Activated naive CD4-positive, alpha-beta T cell treated with Interleukin-2 at 50 U/mL for 16 hours (primary cell): ENCODE measurements at places on chromosomes 13 and 19.
A peak's percentile ranks its signal among the peaks of the same experiment; 100 is the strongest.

- DNase-seq = no peak
These were observed 62.3 kb downstream of the CHST8 start for GRCh38 chr19:33683881-33684537.

DNA sequence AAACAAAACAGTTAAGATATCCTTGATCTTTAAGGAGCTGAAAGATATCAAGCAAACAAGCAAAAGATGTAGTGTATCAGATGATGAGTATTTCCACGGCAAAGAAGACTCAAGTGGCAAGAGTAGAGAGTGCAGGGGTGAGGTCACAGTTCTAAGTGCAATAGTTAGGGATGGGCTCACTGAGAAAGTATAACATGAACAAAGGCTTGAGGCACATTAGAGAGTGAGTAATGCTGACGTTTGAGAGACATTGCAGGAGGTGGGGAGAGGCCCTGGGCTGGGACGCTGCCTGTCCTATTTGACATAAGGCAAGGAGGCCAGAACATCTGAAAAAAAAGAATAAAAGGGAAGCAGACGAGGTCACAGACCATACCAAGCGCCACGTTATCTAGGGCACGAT lies 1.4 kb downstream of the DUXA start:
- DNase-seq = no peak

DNA sequence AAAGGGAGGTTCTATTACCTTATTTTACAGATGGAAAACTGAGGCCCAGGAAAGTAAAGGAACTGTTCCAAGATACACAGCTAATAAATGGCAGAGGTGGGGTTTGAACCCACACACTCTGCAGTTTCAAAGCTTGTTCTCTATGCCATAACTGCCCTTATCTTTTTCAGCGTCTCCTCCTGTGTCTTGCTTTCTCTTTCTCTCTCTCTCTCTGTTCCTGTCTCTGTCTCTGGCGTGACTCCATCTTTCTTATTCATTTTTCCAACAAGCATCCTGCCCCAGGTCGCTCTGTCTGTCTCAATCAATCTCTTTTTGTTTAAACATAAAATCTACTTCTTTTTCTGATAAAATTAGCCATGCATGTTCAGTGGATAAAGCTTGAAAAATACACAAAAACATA lies 3.2 kb upstream of the IFNL4 start:
- no peak for DNase-seq

GRCh38 chr19:10292789-10293636 lies 3.3 kb downstream of the ICAM5 start:
- no peak for DNase-seq

- no peak for DNase-seq
These were observed 1257.5 kb upstream of the ATXN8OS start for GRCh38 chr13:68850160-68850559.

DNA sequence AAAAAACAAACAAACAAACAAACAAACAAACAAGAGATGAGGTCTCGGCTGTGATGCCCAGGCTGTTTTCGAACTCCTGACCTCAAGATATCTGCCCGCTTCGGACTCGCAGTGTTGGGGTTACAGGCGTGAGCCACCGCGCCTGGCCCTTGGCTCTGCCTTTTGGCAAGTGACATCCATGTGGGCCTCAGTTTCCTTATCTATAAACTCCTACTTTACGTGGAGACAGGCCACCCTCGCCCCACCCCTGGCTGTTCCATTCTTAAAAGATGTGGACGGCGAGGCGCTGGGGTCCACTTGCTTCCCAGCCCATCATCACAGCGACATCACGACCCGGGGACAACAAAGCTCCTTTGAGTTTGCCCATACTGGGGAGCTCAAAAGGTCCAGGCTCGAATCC lies 1.7 kb downstream of the TSSK6 start:
- DNase-seq = no peak

GRCh38 chr19:383922-384798 lies 24.8 kb downstream of the C2CD4C start:
- no peak for DNase-seq

- no peak for DNase-seq
These were observed 80.2 kb downstream of the IRS2 start for GRCh38 chr13:109706015-109706715.

DNA sequence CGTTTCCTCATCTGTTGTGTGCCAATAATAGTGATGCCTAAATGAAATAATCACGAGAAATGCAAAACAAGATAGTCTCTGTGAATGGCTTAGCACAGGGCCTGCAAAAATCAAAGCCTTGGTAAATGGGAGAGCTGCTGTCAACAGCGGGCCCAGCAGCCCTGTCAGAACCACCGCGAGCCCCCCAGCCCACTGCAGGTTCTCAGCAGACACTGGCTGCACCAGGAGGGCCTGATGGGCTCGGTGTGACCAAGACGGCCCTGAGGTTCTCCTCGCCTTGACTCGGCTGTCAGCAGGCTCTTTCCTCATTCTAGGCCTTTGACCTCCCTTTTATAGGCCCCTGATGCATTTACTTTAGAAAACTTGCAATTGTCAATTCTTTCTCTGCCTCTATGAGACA lies 90.9 kb upstream of the GPR183 start:
- no peak for DNase-seq

DNA sequence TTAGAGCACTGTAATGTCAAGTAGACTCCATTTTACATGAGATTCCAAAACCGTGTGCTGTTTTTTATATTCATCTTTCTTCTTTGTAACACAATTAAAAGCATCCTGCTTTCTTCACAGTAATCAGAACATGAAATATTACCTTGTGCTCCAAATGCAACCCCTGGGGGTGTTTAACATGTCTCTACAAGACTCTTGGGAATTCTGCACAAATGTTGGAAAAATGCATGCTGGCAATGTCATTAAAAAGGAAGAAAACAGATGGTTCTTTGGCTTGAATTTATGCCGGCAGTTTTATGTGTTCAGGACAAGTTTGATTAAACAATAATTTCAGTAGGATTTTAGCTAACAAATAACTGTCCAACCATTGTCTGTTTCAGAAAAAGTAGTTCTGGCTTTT lies 159.1 kb downstream of the LIG4 start:
- no peak for DNase-seq

DNA sequence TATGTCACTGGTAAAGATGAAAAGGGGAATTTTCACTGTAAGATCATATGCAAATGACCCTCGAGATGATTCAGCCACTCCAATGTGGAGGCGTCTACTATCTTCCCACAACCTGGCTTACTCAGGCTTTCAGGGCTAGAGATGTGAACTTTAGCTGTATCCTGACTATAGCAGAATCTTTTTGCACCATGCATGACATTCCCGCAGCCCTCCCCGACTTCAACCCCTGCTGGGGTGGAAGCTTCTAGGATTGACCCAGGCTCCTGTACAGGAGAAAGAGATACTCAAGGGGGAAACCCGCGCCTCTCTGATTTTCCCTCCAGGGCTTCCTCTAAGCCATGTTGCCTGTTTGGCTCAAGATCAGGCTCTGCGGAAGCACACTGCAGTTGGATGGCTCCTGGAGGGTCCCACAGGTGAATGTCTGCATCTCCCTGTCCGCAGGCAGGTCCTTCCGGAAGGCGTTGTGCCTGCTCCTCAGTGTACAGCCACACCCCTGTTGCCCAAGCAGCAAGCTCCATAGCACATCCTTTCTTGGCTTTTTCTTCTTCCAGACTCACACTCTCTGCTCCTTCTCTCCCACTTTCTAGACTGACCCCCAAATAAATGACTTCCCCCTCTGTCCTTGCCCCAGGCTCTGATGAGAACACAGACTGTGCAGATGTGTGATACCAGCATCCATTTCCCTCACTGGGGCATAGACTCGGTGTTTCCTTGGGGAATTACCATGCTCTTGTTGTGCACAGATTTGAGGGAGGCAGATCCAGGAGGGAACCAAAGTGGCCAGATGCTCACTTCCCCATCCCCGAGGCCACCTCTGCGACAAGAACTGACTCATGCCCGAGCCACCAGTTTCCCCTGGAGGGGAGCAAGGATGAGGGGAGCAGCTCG lies 29.1 kb upstream of the POP4 start:
- peak; percentile 53 for DNase-seq

GRCh38 chr13:108779308-108779707 lies 149.9 kb downstream of the MYO16 start:
- DNase-seq = no peak

- no peak for DNase-seq
These were observed 149.9 kb upstream of the SOX1 start for GRCh38 chr13:111917086-111917485.

GRCh38 chr19:9850235-9850959 lies 15.3 kb downstream of the PIN1 start:
- no peak for DNase-seq

- DNase-seq = no peak
These were observed 19.4 kb downstream of the IRS2 start for GRCh38 chr13:109767023-109767422.

- no peak for DNase-seq
These were observed 2.6 kb downstream of the GTF2F2 start for GRCh38 chr13:45122941-45123340.

- no peak for DNase-seq
These were observed 56.3 kb downstream of the TNFSF13B start for GRCh38 chr13:108325863-108326262.

DNA sequence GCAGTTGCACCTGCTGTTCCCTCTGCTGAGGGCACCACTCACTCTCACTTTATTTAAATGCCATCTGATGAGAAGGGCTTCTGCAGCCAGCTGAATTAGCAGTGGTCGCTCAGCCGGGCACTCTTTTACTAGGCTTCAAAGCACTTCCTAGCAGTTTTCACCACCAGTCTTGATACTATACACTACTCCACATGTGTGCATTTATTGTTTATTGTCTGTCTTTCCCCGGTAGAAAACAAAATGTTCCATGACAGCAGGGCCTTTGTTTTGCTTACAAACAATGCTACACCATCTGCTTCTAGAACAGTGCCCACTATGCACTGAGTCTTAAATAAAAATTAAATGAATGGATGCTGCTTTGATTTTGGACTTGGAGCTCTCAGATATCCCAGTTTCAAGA lies 404.9 kb downstream of the FGF14 start:
- DNase-seq = no peak

DNA sequence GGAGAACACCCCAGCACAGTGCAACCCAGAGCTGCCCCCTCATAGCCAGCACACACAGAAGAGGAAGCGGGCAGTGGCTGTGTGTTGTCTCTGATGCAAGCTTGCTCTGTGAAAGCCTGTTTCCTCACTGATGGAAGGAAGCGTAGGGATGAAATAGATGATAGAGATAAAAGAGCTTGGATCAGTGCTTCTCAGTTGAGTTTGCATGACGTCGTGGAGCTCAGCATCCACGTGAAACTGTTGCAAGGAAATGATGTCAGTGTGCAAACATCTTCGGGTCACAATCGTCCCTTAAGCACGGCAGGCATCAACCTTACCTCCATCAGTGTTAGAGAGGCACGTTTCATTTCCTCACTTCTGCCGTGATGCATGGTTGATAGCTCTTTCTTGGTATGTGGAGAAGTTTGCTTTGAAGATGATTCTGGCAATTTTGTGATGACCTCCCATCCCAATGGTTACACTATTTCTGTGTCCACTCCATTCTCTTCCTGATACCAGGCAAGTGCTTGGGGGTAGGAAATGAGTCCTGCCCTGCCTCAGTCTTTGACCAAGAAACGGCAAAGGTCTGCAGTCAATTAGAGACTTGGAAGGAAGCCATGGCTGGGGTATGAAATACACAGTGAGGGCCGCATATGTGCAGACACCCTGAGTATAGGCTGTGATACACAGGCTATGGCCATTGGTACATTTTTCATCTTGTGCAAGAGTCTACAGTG lies 183.0 kb downstream of the ZNF536 start:
- DNase-seq = no peak

DNA sequence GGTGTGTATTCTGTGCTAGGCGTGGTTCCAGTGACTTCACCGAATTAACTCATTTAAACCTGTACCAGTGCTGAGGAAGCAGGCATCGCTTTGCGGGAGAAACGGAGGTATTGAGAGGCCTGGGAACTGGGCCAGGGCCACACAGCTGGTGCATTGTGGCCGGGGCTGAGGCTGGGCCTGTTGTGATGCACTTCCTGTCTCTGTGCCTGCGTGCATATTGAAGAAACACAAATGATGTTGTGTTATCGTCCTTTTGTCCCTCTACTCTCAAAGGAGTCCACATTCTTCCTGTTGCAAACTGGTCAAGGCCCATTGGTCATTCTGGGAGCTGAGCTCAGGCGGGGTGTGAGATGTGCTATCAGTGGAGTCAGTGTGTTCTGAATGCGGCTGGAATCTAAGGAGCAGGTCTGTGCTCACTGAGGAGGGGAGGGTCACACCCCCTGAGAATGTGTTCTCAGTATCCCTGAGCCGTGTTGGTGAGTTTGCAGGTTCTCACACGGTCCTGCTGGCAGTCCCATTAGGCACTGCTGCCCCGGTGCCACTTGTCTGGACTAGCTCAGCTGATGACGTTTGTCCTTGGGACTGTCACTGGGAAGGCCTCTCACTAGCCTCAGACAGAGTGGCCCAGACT lies 62.1 kb downstream of the ARHGEF7 start:
- DNase-seq = peak; percentile 41

DNA sequence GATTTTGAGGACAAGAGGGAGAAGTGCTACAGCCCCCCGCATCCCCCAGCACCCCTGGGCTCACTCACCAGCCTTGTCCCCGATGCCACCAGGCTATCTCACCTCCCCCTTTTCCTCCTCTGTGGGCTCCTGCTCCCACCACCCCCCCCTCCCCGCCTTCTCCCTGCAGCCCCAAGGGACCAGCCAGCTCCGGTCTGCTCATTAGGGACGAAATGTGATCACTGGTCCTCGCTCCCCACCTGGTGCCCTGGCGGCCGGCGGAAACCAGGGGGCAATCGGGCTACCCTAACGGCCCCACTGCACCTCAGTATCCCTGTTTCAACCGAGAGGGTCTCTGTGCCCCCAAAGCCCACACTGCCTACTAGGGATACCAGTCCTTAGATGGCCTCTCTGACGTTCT lies 2.7 kb downstream of the GPR4 start:
- no peak for DNase-seq

DNA sequence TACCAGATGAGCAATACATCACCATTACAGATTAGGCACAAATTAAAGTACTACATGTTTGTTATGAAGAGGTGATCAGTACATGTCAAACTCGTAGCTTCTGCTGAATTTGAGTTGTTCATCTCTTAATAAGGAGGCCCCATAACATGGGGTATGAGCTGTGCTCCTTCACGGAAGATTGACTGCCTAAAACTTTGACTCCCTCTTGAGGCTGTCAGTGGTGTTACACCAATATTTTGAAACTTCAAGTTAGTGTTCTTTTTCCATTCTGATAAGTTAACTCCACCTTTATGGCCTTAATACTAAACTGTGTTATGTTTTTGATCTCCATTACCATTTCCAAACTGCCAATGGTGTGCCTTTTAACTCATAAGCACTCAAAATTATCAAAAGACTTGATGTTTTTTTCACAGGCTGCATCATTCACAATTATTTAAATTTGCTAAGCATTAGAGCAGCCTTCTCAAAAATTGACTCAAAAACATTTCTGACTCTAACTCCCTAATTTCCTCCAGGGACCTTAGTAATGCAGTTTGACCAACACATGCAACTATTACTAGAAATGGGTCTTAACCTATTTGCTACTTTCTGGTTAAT lies 1591.5 kb downstream of the PCDH9 start:
- DNase-seq = no peak
